CD4-positive, alpha-beta T cell treated with Interleukin-17A for 1 hour (primary cell): ENCODE measurements at places on chromosomes 12 and 14.

GRCh38 chr12:116919706-116920485, 9.1 kb downstream of the FBXW8 start:
- no peak for DNase-seq

- DNase-seq = no peak
These were observed 21.0 kb upstream of the SNX6 start for GRCh38 chr14:34650786-34651584.

DNA sequence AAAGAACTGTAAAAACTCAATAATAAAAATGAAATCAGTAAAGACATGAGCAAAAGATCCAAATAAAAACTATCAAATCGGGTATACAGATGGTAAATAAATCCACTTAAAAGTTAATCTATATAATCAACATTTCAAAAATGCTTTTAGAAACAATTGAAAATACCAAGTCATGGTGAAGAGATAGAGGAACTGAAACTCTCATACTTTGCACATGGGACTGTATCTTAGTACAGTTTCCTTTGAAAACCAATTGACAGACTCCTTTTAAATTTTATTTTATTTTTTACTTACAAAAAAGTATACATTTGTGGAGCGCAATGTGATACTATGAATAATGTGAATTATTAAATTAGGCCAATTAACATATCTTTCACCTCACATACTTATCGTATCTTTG, 98.6 kb upstream of the FAR2 start:
- DNase-seq = no peak

- DNase-seq = no peak
These were observed 47.2 kb downstream of the LRP6 start for GRCh38 chr12:12219664-12220063.

- DNase-seq = no peak
These were observed 53.6 kb upstream of the EIF5 start for GRCh38 chr14:103280278-103280928.

DNA sequence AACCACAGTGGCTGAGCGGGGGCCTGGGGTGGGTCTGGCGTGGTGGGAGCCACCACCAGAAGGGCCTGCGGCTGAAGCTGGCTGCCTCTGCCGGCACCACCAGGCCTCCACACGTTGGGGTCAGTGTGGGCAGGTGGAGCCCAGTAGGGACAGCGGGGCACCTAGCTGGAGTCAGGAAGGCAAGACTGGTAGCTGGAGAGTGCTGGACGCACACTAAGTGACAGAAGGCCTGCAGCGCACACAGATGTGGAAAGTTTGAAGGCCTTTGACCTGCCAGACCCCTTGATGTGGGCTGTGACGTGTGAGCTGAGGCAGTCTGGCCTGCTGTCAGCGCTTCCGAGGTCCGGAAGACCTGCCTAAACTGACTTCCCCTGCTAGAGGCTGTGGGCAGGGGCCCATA, 26.3 kb downstream of the RIN3 start:
- DNase-seq = no peak

- DNase-seq = no peak
These were observed 780.5 kb downstream of the NRXN3 start for GRCh38 chr14:78950649-78951048.

GRCh38 chr14:34363733-34364134, 98.3 kb downstream of the SPTSSA start:
- DNase-seq = no peak

GRCh38 chr12:86233126-86233525, 23.1 kb downstream of the MGAT4C start:
- DNase-seq = no peak

DNA sequence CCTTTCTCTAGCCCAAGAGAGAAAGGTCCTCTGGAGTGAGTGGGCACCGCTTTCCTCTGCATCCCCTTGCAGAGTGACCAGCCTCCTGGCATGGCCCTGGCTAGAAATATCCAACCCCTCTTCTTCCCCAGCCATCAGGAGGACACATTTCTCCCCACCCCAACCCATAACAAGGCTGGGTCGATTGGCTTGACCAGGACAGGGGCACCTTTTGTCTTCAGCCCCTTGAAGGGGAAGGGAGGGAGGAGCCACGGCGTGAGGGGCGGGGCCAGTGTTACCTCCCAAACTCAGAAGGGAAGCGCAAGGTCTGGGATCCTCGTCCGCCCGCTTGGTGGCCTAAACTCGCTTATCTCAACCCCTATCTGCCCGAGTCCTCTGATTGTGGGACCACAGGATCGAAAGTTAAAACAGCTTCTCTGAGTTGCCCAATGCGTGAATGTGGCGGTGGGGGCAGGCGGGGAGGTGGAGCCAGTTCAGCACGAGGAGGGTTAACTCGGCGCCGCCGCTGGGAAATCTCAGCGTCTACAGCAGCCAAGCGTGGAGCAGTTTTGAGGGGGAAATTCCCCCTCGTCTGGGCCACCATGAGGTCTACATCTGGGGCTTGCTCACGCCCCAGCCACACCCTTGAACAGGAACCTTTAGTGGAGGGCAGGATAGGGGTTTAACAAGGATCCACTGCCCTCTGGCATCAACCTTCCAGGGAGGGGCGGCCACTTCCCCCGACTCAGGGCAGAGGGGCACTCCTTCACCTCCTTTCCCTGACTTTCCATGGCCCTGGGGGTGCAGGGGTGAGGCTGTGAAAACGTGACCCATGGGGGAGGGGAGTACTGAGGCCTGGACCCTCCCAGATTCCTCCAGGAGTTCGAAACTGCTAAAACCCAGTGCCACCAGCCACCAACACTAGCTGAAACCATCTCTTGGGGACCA, 795 bp downstream of the STAT6 start:
- DNase-seq = peak; percentile 87

DNA sequence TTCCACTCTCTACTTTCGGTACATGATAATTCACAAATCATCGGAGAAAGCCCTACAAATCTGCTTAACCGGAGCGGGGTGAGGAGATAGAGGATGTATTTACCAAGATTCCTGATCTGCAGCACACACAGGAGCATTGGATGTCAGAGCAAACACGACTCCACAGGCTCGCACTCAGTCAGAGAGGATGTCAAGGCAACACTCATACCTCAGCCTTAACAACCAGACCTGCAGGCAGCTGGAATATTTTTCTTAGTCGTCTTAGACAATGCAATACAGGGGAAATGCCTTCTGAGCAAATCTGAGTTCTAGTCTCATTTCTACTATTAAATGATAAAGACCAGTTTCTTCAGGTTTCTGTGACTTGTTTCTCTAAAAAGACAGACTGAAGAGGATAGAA, 159.3 kb upstream of the CPNE8 start:
- no peak for DNase-seq

- no peak for DNase-seq
These were observed 103.2 kb downstream of the NT5DC3 start for GRCh38 chr12:103737881-103738280.

GRCh38 chr12:14256555-14257169, 108.8 kb upstream of the ATF7IP start:
- DNase-seq = peak; percentile 89

DNA sequence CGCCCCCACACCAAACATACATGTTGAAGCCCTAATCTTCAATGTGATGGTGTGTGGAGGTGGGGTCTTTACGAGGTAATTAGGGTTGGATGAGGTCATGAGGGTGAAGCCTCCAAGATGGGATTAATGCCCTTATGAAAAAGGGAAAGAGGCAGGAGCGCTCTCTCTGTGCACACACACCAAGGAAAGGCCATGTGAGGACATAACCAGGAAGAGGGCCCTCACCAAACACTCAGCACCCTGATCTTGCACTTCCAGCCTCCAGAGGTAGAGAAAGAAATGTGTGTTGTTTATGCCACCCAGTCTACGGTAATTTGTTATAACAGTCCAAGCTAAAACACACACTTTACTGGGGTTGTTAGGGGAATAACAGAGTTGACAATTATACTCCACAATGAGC, 14.6 kb upstream of the PITPNM2 start:
- no peak for DNase-seq
